Muscle of leg (tissue), 16 donors: ENCODE measurements at places on chromosomes 3 and 15.

DNA sequence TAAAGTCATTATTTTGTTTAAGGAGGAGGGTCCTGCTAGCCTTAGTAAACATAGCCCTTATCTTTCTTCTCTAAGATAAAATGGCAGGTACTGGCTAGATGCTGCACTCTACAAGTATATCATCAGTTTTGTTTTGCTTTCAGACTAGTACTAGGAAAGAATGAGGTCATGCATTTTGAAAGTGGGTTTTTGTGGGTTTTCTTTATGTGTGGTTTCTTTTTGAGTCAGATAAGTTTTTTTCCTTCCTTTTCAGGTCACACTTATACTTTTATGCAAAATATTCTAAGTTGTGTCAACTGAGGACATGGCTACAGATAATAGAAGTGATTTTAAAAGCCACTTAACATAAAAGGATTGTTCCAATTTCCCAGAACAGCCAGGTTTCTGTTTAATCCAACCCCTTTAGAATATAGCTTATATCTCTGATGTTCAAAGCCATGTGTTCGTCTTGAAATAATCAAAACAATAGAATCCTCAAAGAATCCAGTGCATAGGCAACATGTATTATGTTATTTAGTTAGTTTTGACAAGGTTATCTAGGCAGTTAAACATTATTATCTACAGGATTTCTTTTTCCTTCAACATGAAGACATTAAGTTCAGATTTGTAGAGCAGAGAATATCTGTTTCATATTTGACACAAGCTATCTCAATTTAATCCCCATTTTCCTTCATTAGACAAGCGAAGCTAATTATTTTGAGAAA is 406.2 kb downstream of the RBMS3 start:
- peak; percentile 36 for DNase-seq

- DNase-seq: peak; percentile 68
Measured at GRCh38 chr3:60216462-60217075, 1034.7 kb downstream of the FHIT start.

- no peak for DNase-seq
Measured at GRCh38 chr3:184765047-184765729, 46.8 kb upstream of the VPS8 start.

DNA sequence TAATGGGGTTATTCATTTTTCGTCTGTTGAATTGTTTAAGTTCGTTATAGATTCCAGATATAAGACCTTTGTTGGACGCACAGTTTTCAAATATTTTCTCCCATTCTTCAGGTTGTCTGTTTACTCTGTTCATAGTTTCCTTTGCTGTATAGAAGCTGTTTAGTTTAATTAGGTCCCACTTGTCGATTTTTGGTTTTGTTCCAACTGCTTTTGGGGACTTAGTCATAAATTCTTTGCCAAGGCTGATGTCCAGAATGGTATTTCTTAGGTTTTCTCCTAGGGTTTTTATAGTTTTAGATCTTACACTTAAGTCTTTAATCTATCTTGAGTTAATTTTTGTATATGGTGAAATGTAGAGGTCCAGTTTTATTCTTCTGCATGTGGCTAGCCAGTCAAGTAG is 58.9 kb upstream of the ZNF280D start:
- no peak for DNase-seq

- DNase-seq: peak; percentile 72
Measured at GRCh38 chr3:187858041-187858440, 112.8 kb upstream of the BCL6 start.

GRCh38 chr3:147797095-147797494 is 387.9 kb downstream of the ZIC1 start:
- DNase-seq: no peak

- DNase-seq: no peak
Measured at GRCh38 chr15:44598892-44599291, 61.9 kb downstream of the EIF3J start.

DNA sequence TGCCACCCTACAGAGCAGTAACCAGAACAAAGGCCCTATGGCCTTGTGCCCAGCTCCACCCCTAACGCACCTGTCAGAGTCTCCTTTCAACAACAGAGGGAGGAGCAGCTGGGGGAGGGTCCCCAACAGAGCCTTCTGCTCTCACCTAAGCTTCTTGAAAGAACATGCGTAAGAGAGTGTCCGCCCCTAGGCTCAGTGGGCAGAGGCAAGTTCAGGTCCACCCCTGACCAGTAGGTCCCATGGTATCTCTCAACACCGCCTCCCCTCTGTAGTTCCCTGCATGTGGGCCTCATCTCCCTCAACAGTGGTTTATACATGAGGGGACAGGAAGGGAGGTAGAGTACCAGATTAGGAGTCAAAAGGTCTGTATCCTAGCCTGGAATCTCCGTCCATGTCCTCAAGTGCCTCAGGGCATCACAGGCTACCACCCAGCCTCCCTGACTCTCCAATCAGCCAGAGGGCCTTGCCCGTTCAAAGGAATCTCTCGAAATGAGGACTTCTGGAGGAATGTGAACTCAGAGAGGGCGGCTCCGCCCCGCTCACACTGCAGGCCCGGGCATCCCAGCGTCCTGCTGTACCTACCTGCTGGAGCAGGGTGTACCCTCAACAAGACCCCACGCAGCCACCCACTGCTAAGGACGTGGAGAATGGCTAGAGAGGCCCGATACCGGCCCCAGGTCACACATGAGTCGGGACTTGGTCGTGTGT is 680 bp downstream of the POC1A start:
- peak; percentile 25 for DNase-seq

GRCh38 chr3:197555281-197556261 is at the start of gene BDH1:
TSS of gene BDH1 (minus strand) at chr3:197555968. CDS start at chr3:197546443, 9,525 bp downstream.
- peak; percentile 13 for DNase-seq
